ENCODE measurements at places on chromosomes 12 and 14.

GRCh38 chr12:108386709-108387360 lies 47.7 kb upstream of the CMKLR1 start:
- no peak for DNase-seq

- DNase-seq: no peak
Measured at GRCh38 chr12:116093915-116094314, 183.6 kb downstream of the MED13L start.

- DNase-seq: no peak
Measured at GRCh38 chr12:94867066-94867855, 136.2 kb downstream of the NDUFA12 start.

DNA sequence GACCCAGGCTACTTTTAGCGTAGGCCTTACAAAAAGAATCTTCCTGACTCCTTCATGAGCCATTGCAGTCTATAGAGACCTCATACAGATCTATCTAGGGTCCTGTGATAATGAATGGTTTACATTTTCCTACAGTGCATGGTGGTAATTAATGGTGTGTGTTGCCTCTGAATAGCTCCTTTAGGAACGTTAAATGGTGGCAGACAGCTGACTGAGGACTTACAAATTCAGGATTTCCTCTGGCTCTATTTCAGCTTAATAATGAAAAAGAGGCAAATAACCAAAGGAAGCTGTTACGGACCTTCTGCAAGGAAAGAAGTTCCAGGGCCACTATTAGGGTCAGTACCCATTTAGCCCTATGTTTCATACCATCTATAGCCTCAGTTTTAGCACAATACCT lies 5.1 kb downstream of the IKBIP start:
- DNase-seq: no peak

DNA sequence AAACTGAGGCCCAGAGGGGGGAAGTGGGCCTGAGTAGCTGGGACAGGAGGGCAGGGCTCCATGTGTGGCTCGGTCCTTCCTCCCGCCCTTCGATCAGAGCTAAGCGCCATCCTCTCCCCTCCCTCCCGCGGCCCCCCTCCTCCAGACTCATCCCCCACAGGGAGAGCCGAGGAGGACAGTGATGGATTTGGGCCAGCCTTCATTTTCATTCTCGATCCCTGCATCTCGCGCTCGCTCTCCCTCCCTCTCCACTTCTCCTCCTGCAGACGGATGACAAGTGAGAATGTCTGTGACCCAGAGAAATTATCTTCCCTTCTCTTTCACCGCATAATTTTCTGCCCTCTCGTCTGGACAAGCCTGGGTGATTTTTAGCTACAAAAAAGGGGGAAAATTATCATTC lies 183.3 kb downstream of the RBM19 start:
- DNase-seq: no peak

GRCh38 chr12:89450907-89451306 lies 73.7 kb downstream of the GALNT4 start:
- no peak for DNase-seq

GRCh38 chr14:104370256-104370870 lies 209.2 kb upstream of the C14orf180 start:
- peak; percentile 66 for DNase-seq

DNA sequence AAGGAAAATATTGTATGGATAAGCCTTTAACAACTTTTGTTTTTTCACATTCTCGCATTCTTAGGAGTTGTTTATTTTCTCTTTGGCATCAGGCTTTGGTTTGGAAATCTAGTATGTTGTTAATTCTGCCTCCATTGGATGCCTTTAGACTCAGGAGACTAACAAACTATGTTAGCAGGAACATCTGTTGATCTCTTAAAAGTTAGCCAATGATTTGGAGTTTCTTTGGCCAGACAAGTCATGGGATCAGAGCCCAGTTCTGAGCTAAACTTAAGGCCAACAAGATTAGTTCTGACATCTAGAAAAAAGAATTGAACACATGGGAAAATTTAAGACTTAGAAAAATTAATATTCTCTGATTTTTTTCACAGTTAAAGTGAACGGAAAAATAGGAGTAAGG lies 35.3 kb upstream of the STRAP start:
- no peak for DNase-seq

GRCh38 chr12:102816816-102817434 lies 100.1 kb downstream of the PAH start:
- DNase-seq: no peak

DNA sequence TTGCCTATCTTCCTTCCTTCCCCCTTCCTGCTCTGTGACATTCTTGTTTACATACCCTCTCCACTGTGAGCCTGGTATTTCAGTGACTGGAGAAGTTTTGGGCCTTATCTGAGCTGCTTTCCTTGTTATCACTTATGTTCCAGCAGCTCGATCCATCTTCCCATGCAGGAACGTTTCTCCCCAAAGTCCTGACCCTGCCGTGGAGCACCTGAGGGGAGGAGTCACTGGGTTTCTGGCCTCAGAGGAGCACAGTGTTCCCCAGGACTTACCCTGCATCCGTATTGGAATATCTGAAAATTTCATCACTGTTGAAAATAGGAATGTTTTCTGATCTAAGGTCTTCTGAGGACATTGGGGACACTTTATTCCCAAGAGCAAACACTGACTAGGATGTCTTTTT lies 141.8 kb downstream of the CACNA1C start:
- no peak for DNase-seq

GRCh38 chr12:14952299-14952921 lies 9.0 kb downstream of the ARHGDIB start:
- no peak for DNase-seq

GRCh38 chr12:1760566-1761382 lies 59.6 kb upstream of the LRTM2 start:
- no peak for DNase-seq

DNA sequence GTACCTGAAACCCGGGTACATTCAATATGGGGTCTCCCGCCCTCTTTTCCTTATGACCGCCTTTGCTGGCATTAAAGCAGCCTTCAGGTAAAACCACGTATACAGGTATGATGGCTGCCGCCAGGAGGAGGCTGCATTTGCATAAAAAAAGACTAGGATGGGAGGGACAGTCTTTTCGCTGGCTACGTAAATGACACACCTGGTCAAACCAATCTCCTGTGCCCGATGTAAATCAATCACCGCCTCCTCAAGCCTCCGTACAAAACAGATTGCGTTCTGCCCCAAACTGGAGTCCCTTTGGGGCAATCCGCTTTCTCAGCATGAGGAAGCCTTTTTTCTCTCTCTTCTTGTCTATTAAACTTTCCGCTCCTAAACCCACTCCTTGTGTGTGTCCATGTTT lies 8.1 kb upstream of the ALDH1L2 start:
- DNase-seq: peak; percentile 75

- no peak for DNase-seq
Measured at GRCh38 chr14:70391493-70392391, 25.1 kb downstream of the SYNJ2BP start.

GRCh38 chr14:95998656-95999055 lies 40.5 kb upstream of the C14orf132 start:
- no peak for DNase-seq

- DNase-seq: no peak
Measured at GRCh38 chr12:97813301-97813700, 350.7 kb downstream of the RMST start.

GRCh38 chr12:1527789-1528188 lies 66.6 kb downstream of the FBXL14 start:
- DNase-seq: no peak

DNA sequence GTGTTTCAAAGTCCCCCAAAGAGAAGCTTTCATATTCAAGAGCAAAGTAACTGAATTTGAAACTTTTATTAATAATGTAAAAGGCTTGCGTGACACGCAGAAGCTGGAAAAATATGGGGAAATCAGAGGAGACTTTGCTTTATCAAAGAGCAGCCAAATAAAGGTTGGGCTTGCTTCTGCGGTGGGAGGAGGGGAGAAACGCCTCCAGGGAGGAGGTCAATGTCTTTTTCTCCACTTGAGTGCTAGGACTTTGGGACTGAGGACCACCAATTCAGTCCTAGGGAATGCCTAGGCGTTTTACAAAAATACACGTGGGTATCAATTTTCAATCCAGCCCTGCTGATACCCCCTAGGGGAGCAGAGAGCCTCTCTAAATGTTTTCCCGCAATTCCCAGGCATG lies 60.9 kb upstream of the FZD10 start:
- no peak for DNase-seq

- DNase-seq: no peak
Measured at GRCh38 chr12:175250-175649, 38.7 kb downstream of the SLC6A12 start.

DNA sequence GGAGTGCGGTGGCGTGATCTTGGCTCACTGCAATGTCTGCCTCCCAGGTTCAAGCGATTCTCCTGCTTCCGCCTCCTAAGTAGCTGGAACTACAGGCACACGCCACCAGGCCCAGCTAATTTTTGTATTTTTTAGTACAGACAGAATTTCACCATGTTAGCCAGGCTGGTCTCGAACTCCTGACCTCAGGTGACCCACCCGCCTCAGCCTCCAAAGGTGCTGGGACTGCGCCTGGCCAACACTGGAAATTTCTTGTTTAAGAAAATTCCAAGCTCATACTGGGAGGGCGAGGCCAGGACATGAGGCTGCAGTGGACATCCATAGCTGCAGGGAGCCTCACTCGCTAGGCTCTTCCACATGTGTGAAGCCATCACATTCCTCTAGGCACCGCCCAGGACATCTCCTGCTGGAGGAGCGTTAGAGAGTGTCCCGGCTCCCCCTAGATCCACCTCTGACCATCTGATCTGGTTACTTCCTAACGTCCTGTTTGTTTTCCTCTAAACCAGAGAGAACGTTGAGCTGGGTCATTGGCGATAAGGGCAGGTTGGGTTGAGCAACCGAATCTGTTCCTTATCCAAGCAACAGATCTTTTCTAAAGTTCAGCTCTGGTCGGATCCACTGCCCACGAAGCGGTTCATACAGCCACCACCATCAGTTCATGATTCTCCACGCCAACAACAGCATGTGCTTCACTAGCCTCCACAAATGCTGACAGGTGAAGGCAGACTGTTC lies 108.2 kb upstream of the MED13L start:
- no peak for DNase-seq
